ENCODE measurements at places on chromosomes 12 and 14.

DNA sequence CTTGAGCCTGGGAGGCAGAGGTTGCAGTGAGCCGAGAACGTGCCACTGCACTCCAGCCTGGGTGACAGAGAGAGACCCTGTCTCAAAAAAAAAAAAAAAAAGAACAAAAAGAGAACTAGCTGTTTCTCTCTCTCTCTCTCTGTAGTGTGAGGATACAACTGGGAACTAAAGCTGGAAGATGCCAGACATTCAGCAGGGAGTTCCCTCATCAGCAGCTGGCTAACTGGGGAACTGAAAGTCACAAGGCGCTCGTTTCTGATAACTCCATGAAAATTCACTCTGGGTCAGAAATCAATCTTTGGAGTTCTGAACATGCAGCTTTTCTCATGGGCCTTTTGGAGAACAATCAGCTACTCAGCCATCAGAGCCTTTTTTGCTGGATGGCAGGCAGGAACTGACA, 43.5 kb upstream of the MAP1LC3B2 start:
- no peak for DNase-seq

- DNase-seq, result no peak
These were observed 718.6 kb upstream of the TBX3 start for GRCh38 chr12:115402443-115403180.

- DNase-seq, result no peak
These were observed 92.0 kb downstream of the RFLNA start for GRCh38 chr12:124386661-124387527.

DNA sequence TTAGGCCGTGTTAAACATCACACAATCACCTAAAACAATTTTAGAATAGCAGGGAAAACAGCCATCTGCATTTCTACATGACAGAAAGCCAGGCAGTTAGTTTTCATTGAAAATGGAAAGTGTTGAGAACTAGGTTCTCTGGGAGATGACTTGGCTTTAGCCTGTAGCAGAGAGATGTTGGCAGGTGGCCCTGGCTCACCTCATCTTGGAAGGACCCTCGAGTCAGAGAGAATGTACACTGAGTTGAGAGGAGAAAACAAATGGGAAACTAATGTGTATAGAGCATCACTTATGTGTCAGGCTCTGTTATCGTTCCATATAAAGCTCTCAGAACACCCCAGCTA, 51.9 kb downstream of the SUSD6 start:
- no peak for DNase-seq

GRCh38 chr14:73824127-73824526, 27.5 kb upstream of the PTGR2 start:
- DNase-seq, result no peak

- no peak for DNase-seq
These were observed 12.4 kb upstream of the RTN1 start for GRCh38 chr14:59882957-59883356.

DNA sequence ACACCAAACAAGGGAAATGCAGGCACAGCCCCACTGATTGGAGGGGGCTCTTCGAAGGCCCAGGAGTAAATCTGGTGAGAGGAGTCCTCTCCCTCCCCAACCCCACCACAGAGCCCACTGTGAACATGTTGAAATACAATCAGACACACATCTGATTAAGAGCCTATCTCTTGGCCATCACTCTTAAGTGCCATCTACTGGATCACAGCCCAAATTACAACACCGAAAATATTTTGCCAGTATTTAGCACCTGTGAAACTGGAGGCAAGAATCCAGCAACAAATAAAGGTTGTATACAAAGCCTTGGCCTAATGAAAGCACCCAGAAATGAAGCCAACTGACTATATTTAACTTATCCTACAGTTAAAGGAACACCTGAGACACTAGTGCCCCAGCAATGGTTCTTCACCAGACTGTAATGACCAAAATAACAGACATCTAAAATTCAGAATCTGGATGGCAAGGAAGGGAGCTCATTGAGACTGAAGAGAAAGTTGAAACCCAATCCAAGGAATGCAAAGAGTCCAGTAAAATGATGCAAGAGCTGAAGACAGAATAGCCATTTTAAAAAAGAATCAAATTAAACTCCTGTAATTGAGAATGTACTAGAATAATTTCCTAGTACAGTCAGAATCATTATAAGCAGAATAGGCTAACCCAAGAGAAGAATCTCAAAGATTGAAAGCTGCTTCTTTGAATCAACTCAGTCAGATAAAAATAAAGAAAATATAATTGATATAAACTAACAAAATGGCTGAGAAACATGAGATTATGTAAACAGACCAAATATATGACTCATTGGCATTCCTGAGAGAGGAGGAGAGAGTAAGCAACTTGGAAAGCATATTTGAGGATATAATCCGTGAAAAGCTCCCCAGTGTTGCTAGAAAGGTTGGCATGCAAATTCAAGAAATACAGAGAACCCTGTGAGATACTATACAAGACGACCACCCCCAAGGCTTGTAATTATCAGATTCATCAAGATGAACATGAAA, 1117.0 kb downstream of the FLRT2 start:
- DNase-seq, result no peak

- no peak for DNase-seq
These were observed 33.1 kb upstream of the MMP17 start for GRCh38 chr12:131795064-131795463.

GRCh38 chr12:39587225-39587624, 32.4 kb downstream of the ABCD2 start:
- DNase-seq, result no peak

DNA sequence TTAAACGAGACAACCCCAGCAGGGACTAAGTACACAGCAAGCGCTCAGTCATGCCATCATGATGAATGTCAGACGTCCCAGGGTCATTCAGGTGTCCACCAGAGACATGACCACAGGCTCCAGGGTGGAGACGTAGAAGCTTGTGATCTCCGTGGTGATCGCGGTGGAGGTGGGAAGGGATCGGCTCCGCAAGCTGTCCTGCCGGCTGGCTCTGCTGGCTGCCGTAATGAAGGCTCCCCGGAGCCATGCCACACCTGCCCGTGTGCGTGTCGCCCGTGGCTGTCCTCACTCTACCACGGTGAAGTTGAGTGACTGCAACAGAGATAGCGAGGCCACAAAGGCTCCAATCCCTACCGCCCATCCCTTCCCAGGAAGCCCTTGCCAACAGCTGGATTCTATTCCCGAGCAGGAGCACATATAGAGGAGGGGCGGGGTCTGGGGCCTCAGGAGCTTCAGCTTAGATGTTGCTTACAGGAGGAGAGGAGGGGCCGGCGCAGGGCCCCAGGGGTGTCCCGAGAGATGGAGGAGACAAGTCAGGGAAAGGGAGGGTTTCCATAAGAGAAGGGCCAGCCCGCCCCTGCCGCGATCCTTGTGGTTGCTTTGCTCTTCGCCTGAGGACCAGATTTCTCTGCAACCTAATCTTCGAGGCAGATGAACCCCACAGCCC, 332.6 kb upstream of the SFSWAP start:
- no peak for DNase-seq

DNA sequence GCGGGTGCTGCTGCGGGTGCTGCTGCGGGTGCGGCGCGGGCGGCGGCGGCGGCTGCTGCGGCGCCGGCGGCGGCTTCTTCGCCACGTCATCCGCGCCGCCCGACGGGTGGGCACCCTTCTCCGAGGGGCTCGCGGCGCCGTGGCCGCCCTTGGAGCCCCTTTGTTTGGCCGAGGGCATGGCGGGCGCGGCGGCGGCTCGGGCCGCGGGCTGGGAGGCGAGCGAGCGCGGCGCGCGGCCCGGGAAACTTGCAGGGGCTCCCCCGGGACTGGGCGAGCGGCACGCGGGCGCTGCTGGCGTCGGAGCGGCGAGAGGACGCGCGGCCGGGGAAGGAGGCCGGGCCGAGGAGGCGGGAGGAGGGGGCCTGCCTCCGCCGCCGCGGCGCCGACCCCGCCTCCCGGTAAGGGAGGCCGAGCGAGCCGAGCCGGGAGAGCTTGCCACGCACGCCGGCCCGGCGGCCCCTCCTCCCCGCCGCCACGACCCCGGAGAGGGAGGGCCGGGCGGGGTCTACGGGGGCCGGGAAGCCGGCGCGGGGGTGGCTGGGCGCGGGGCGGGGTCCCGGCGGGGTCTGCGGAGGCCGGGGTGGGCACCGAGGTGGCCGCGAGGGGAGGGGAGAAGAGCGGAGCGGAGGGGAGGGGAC, at the start of gene CKAP4:
TSS of gene CKAP4 (minus strand) at position 347 of the 638 bp plus-strand sequence. CDS start at position 178, 169 bp downstream.
- DNase-seq, result no peak

- no peak for DNase-seq
These were observed 4.2 kb downstream of the SCNN1A start for GRCh38 chr12:6370994-6371754.

- DNase-seq, result no peak
These were observed 443.5 kb upstream of the RGS6 start for GRCh38 chr14:71488703-71489191.

- no peak for DNase-seq
These were observed 87.9 kb downstream of the PLEKHA5 start for GRCh38 chr12:19217446-19217845.

DNA sequence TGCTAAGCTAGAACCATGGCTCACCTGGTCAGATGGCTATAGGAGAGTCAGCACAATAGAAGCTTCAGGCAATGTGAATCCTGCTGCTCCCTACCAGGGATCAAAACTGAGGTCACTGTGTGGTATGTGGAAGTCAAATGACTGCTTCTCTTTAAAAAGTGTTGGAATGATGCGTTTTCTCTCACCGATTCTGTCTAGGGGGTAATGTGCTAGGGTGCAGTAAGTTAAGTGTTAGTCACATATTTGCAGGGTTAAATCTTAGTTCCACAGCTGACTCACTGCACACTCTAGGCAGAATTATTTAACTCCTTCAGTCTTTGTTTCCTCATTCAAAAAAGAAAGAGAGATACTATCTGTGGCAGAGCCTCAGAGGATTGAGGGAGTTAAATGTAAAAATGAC, 696.6 kb downstream of the DIO2 start:
- no peak for DNase-seq

GRCh38 chr12:105831372-105831771, 307.4 kb downstream of the NUAK1 start:
- no peak for DNase-seq

- DNase-seq, result no peak
These were observed 240.6 kb downstream of the CPNE8 start for GRCh38 chr12:38664661-38665269.

All from stimulated activated CD4-positive, alpha-beta T cell treated with anti-CD3 and anti-CD28 coated beads, Interleukin-1b, Interleukin-23, amount 100 ng/mL, for 1 hour (primary cell).